Lung microvascular endothelial cell (primary cell): ENCODE measurements at places on chromosomes 4 and X. TPM values are rescaled to one million over a fixed set of nuclear protein-coding genes. Genes with fewer than 3 reads are reported as not detected.

The NHSL2 gene
- 14.1 and 19.2 TPM in 2 replicates for total RNA-seq

GRCh38 chrX:130216320-130216719, 44.6 kb downstream of the RAB33A start:
- peak; percentile 4 for DNase-seq

DNA sequence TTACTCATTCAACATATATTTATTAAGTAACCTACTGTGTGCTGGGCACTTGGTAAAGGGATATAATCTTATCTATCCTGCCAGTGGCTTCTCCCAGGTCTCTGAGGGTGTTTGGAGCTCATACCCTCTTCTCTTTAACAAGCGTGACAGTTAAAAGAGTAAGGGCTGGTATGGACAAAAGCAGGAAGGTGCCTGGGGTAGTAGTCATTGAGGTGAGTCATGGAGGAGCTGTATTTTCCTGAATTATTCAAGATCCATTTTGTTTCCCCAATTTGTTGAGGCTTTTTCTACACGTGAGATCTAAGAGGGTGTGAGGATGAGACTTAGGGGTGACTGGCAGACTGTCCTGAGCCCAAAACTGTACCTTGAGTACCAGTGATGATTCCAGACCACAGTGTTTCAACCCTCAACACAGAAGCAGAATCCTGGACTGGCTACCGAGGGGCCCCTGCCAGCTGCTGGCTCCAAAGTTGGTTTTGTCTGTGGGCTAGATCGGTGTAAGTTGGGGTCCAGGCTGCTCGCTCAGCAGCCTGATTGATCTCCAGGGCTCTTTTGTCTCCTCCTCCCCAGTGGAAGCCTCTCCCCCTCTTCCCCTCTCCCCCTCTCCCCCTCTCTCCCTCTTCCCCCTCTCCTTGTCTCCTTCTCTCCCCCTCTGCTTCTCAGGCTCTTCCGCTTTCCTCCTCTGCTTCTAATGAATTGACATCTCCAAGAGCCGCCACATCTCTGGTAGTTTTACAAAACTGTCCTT, at the start of gene DRP2:
Gene DRP2, plus strand, starts transcription at position 671 of the 748 bp plus-strand sequence. CDS start 11,862 bp downstream, outside the sequence.
- peak; percentile 63 for DNase-seq

GRCh38 chr4:68416591-68416990, 30.7 kb upstream of the TMPRSS11E start:
- DNase-seq = no peak

- DNase-seq = peak; percentile 16
Observed at GRCh38 chr4:155512817-155513216, 136.1 kb upstream of the MAP9 start.

GRCh38 chrX:1418901-1419544, 27.1 kb upstream of the SLC25A6 start:
- DNase-seq = no peak

The MAP3K15 gene
- total RNA-seq = under 0.01 TPM in 2 replicates

DNA sequence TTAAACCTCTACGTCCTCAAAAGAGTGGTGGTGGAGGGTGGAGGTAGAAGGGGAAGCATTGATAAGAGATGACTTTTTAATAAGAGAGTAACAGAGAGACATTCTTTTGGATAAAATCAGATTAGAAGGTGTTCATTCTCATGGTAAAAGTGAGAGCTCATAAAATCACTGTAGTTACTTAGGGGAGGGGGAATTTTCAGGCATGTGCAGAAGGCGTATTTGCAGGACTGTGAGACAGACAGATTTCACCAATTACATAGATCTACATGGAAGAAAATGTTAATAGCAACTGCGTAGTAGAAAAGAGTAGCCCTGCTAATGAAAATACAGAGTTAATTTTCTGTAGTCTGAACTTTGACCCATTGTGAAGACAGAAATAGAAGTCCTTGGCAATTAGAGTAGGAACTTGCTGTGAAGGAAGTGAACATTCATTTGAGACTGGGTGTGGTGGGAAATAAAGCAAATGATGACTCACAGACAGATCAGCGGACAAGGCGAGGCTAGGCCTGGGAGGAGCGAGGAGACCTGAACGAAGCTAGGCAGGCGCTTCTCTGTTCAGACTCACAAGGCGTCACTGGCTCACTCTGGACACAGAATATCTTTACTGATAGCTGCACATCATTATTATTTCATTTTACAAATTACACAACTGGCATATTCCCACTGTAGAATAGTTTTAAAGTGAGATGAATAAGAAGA, 57.2 kb upstream of the FAM9C start:
- DNase-seq = peak; percentile 97

- no peak for DNase-seq
Observed at GRCh38 chr4:128711361-128711760, 98.1 kb upstream of the JADE1 start.

DNA sequence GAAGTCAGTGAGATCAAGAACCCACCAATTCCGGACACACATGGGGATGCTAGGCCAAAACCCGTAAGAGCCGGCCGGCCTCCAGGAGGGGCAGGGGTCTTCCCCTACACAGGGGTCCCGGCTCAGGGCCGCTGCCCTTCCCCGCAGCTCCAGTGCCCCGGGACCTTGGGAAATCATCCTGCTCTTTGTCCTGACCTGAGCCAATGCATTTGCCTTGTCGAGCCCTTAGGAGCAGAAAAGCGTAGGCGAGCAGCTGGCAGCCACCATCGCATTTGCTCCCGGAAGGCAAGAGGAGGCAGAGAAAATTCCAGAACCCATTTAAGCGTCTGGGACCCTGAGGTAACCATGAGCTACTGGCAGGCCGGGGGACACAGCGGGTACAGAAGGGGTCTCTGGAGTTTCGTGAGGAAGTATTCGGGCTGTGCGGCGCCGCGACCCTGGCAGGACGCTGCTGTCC, 7.4 kb upstream of the TNIP2 start:
- DNase-seq = no peak

DNA sequence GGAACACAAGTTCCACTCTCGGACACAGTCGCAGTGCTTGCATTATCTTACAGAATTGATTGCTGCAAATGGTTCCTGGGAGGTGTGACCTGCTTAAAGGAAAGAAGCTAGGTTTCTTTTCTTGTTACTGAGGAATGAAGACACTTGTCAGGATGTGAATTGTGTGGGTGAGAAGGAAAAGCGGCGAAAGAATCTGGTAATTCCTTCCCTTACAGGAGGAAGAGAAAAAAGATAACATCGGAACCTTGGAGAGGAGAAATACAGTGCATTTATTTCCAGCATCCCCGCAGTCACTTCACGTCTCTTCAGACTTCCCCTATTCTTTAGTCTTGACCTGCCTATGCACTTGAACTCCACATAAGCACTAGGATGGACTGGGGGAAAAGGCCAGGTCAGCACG, 389 bp upstream of the CCSER1 start:
- DNase-seq = no peak
